ENCODE measurements at places on chromosomes 5 and 9.

DNA sequence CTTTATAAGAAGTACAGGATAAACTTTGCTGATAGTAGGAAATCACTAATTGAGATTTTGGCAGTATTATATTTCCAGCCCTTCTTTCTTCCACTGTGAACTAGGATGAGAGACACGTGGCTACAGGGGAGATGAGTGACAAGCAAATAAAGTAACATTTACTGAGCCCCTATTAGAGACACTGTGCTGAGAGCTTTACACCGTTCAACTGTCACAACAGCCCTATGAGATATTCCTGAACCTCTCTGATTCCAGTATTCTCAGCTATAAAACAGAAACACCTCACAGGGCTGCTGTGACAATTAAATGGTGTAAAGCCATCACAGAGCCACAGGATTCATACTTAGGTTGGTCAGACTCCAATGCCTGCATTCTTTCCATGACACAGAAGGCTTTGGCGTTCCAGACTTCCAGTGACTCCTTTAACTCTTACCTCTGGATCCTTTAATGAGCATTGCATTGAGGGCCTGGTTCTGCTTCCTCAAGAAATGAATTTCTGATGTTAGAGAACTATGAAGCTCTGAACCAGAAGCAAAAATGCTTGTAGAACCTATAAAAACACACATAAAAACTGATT, 169.0 kb downstream of the CDK5RAP2 start:
- ATAC-seq, result no peak

- no peak for ATAC-seq
Observed at GRCh38 chr9:137194388-137194787, 5.9 kb downstream of the SSNA1 start.

DNA sequence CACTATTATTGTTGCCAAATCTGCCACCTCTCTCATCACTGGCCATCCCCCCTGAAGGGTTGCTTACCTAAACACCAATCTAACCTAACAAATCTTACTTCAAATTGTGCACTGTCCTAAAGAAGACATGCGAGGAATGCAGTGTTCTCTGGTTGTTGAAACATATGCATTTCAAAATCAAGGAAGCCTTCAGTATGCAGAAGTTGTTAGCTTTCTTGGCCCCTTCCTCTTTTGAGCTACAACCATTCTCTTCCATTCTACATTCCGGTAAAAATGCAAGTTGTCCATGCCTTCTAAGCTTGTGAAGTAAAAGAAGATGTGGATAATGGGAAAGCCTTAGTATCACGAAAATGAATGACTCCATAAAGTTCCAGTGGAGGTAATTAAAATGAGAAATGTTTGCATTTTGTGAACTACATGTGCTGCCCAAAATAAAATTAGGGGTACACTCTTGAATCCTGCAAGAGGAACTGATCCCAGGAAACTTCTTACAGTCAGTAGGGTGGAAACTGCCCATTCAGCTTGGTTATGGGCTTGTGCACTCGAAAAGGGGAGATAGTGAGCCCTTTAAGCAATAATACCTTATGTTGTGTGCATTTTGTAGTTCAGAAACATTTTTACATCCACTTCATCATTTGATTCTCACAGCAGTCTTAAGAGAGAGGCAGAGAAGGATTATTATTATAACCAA, 77.6 kb upstream of the ADRB2 start:
- no peak for ATAC-seq

DNA sequence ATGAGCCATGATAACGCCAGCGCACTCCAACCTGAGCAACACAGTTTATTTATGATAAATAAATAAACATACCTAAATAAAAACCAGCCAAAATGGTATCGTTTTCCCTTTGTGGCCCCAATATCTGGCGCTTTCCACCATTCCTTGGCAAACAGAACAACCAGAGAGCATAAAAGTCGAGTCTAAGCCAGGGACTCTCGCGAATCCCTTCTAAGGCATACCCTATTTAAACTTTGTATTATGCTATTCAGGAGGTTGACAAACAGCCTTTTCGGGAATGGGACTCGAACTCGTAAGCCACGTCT, 386 bp upstream of the MATR3 start:
- ATAC-seq, result no peak

DNA sequence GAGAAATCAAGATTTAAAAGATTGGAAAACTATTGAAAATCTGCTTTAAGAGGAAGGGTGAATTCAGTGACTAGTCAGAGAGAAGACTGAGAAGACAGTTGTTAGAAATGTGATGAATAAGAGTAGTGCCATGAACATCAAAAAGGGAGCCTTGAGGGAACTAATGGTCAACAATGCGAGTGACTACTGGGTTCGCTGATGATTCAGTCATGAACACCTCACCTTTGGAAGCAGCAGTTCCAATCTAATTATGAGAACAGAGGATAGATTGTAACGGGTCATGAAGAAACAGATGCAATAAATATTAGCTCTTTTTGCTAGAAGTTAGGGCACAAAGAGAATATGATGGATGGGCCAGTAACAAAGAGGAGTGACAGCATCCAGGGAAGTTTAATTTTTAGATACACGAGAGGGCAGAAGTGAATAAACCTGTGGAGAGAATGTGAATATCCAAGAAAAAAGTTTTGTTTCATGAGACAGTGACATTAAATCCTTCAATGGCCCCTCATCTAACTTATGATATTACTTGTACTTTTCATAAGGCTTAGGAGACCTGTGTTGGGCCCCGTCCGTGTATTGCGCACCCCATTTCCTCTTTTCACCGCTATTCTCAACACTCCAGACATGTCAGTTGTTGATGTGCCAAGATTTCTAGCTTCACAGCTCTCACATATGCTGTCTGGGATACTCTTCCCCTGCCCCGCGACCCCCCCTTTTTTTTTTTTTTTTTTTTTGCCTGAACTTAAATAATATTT, 23.5 kb upstream of the IFNE start:
- no peak for ATAC-seq

DNA sequence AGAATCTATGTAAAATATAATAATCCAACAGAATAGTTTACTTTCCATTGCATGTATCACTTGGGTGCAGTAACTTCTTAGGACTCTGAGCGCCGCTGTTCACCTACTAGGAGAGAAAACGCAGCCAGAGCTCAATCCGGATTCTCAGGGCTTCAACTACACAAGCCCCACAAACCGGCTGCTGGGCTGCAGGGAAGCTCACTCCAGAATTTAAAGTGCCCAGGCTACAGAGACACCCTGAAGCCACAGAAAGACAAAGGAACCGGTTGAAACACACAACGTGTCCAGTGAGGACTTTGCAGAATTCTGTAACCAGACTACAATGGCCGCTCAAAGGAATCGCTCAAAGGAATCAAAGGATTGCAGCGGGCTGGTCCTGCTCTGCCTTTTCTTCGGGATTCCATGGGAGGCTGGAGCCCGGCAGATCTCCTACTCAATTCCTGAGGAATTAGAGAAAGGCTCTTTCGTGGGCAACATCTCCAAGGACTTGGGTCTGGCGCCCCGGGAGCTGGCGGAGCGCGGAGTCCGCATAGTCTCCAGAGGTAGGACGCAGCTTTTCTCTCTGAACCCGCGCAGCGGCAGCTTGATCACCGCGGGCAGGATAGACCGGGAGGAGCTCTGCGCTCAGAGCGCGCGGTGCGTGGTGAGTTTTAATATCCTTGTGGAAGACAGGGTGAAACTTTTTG, at the start of gene PCDHGA10:
Gene PCDHGA10 (plus strand): TSS at position 134 of the 686 bp plus-strand sequence. CDS start 189 bp downstream, at position 323.
- ATAC-seq, result peak; percentile 27

- peak; percentile 68 for ATAC-seq
Observed at GRCh38 chr9:130672466-130672865, 8.1 kb downstream of the PRDM12 start.

DNA sequence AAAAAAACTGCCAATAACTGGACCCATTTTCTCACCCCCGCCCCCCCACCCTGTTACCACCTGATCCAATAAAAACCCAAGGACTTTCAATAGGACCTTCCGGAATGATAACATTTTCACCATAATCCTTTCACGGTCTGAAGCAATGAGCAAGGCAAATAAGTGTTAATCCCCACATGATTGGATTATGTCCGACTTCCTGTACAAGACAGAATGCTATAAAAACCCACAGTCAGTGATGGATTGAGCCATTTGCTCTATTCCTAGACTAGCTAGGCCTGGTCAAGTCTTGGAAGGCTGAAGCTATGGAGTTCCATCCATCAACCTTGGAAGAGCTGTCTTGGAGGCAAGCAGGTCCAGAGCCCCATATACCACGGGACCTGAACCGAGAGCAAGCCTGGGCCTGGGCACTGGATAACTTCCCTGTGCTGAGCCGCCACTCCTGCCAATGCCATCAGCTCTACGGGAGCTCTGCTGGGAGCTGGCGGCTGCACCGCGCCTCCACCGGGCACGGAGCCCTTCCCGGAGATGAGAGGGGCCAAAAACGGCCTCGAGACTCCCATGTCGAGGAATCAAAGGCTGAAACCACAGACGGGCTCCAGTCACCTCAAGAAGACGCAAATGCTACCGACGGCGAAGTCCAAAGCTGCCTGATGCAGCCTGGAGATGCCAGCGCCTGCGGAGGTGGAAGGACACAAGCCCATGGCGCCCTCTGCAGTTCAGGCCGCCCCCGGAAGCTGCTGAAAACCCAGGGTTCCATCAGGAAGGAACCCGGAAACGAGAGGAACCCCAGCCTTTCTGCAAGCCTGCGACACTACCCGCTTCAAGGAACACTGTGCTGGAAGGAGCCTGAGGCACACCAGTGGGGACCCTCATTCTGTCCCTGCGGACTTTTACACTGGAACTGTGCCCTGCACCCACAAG, 69.2 kb downstream of the ANXA2R start:
- peak; percentile 43 for ATAC-seq

DNA sequence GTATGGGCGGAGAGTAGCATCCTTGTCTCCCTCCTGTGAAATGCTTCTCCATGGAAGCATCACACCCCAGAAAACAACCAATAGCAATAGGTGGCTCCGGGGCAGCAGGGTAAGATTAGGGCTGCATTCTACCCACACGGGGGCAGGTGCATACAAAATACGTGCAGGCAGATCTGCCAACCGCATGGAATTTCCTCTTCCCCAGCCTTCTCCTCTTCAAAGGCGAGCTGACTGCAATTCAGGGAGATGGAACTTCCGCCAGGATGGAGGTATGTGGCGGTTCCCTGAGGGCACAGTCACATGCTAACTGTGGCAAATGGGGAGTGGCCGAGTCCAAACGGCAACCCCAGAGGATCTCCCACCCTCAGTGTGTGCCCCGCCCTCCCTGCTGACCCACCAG, 81.5 kb downstream of the LMNB1 start:
- ATAC-seq, result no peak

- peak; percentile 67 for ATAC-seq
Observed at GRCh38 chr9:137492464-137493363, 33.6 kb upstream of the NSMF start.

- no peak for ATAC-seq
Observed at GRCh38 chr9:137371521-137371941, 51.4 kb downstream of the EXD3 start.

Data from motor neuron (in vitro differentiated cells).